B cell (primary cell): ENCODE measurements at places on chromosomes 5 and 9. TPM values are rescaled to one million over a fixed set of nuclear protein-coding genes. Genes with fewer than 3 reads are reported as not detected.

IRX2 gene
- total RNA-seq, result not detected in 2 replicates

PAEP gene
- not detected in 2 replicates for total RNA-seq

C5orf52 gene
- not detected in 2 replicates for total RNA-seq

GFI1B gene
- 0.85 TPM in 1 of 2 replicates, not detected in the other for total RNA-seq

CDC20B gene
- not detected in 2 replicates for total RNA-seq

INVS gene
- total RNA-seq, result 34.6 and 37.0 TPM in 2 replicates

WDR38 gene
- total RNA-seq, result not detected in 2 replicates

DCANP1 gene
- 0.10 TPM in 1 of 2 replicates, not detected in the other for total RNA-seq

SLC36A2 gene
- total RNA-seq, result not detected in 2 replicates

CFAP90 gene
- total RNA-seq, result not detected in 2 replicates

F2RL1 gene
- 0.51 and 0.64 TPM in 2 replicates for total RNA-seq
